ENCODE measurements at places on chromosomes 1 and 21. TPM values are rescaled to one million over a fixed set of nuclear protein-coding genes. Genes with fewer than 3 reads are reported as not detected.

- DNase-seq = no peak
These were observed 29.1 kb upstream of the C21orf91 start for GRCh38 chr21:17848228-17848627.

DNA sequence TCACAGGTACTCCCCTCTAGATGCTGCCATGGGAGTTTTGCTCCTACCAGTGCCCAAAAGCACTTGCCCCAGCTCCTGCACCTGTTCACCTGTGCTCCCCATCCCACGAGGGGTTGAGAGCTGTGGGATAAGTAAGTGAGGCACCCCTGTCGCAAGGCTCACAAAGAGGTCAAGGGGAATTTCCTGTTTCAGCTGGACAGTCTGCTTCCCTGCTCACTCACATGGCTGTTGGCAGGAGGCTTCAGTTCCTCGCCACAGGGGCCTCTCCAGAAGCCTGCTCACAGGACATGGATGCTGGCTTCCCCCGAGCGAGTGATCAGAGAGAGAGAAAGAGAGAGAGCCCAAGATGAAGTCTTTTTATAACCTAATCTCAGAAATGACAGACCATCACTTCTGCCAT is 8.7 kb upstream of the NCMAP start:
- no peak for DNase-seq

CELA3A gene
- total RNA-seq = not detected

DNA sequence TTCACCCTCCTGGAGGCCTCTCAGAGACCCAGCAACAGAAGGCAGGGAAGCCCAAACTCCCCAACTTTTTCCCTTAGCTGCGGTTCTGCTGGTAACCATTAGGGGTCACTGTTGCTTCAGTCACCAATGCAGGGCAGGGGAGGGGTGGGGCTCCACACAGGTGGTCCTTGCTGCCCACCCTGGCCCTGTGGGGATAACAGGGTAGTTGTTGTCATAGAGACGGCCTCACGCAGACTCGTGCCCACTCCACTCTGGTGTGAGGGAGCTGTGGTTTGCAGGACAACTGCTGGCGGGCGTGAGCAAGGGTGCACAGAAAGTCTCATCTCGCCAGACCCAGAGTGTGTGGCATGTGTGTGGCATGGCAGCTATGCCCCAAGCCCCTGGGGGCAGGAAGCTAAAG is 19.9 kb downstream of the INSRR start:
- no peak for DNase-seq

DNA sequence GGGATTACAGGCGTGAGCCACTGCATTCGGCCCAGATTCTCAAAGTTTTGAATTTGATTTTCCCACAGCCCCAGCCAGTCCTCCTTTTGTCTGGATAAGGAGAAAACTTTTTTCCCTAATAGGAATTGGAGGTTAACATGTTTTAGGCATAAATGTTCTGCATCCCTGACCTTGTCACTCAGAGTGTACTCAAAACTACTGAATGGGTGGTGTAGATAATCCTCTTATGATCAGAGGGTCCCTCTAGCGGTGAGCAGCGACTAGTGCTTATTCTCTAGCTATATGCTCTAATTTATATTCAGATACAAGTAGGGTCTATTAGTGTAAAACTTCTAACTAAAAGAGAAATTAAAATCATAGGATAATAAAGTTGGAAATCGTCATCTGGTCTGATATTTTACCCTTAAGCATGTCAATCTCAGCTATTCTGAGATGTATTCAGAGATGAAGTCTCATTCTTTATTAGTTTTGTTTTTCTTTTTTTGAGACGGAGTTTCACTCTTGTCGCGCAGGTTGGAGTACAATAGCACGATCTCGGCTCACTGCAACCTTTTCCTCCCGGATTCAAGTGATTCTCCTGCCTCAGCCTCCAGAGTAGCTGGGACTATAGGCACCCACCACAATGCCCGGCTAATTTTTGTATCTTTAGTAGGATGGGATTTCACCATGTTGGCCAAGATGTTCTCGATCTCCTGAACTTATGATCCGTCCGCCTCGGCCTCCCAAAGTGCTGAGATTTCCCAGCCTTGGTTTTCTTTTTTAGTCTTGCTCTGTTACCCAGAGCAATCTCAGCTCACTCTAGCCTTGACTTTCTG is 2.7 kb upstream of the PSMD4 start:
- DNase-seq = peak; percentile 44

DNA sequence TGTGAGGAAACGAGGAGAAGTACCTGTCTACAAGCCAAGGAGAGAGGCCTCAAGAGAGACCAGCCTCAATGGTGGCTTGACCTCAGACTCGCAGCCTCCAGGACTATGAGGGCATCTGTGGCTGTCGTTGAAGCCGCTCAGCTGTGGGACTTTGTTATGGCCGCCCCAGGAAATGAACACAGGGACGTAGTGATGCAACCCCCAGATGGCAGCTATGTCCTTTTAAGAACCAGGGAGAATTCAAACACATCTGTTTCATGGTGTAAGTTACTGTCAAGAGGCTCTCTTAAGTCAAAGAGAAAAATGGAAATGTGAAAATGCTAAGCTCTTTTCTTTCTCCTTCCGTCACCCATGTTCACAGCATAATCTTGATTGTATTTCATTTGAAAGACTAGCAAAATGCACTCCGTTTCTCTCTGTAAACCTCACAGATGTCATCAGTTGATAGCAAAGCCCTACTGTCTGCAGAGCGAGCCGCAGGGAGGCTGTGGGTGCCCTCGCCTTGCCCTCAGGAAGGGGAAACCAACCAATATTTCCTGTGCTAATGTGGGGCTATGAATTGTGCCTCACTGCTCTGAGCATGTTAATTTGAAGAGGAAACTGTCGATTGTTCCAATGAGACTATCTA is 21.3 kb downstream of the UBASH3A start:
- no peak for DNase-seq

S100A1 gene
- 5.6 TPM for total RNA-seq

DNA sequence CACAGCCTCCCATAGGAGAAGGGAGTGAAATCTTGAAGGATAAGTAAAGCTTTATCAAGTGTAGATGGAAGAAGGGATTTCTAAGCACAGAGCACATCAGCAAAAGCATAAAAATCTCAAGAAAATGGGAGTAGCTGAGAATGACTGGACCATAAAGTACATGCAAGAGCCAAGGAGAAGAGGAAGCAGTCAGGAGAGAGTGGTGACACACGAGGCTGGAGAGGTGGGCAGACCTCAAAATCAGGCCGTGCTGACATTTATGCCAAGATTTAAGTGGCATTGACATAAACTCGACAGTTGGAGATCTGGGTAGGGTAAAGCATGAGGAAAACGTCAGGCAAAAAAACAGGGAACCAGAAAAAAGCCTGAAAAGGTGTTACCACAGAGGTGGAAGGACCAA is 62.3 kb downstream of the GFI1 start:
- no peak for DNase-seq

HES2 gene
- total RNA-seq = 5.9 TPM

DNA sequence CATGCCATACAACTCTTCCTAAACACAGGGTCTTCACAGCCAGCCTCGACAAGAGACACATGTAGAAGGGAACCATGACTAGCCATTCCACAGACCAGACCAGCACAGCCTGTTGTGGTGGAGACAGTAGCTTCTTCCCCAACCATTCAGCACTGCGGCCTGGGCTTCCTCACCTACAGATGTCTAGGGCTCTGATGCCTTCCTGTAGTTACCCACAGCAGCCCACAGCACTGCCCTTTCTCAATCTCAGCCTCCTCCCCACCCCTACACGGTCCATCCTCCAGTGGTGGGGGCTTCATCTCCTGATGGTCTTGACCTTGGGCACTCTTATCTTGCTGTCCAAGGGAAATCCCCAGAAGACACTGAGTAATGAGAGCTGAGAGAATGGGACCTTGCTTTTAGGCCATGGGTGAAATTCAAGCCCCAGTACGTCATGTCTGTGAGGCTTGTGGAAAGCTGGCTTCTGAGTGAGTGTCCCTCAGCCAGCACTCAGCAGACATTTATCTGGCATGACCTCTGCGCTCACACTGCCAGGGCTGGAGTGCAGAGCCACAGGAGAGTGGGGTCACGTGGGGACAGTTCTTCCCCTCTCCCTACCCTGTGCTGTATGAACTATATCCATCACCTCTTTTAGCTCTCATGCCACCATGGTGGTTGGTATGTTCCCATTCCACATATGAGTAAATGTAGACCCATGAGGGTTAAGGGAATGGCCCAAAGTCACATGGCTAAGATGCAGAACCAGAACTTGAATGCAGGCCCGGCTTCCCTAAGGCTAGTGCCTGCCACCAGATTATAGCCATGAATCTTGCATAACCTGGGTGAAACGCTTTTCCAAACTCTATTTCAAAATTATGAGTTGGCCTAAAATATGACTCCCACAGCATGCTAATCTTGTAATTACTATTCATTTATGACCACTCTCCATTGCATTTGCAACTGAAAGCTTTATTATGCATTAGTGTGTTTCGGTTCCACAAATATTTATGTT is 104.7 kb downstream of the HIVEP3 start:
- DNase-seq = no peak

DNA sequence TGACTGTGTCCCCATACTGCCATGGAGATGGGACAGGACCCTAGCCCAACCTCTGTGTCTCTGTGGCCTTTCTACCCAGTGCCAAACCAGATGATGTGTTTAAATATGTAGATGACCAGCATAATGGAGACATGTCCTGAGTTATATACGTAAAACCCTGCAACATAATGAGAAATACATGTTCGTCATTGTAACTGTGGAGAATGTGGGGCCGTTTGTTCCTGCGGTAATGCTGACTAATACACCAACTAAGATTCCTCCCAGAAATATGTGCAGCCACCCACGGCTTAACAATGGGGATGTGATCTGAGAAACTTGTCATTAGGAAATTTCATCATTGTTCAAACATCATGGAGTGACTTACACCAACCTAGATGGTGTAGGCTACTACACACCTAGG is 71.7 kb upstream of the SIM2 start:
- no peak for DNase-seq

GRCh38 chr1:197399755-197400521 is 131.9 kb downstream of the CRB1 start:
- no peak for DNase-seq

GRCh38 chr1:168340781-168341482 is 60.3 kb downstream of the TBX19 start:
- DNase-seq = no peak

All from skin of body (tissue), 3 donors.